ENCODE measurements at places on chromosomes 3 and 15.

GRCh38 chr3:43288366-43288765 is 2.0 kb downstream of the SNRK start:
- peak; percentile 72 for DNase-seq

DNA sequence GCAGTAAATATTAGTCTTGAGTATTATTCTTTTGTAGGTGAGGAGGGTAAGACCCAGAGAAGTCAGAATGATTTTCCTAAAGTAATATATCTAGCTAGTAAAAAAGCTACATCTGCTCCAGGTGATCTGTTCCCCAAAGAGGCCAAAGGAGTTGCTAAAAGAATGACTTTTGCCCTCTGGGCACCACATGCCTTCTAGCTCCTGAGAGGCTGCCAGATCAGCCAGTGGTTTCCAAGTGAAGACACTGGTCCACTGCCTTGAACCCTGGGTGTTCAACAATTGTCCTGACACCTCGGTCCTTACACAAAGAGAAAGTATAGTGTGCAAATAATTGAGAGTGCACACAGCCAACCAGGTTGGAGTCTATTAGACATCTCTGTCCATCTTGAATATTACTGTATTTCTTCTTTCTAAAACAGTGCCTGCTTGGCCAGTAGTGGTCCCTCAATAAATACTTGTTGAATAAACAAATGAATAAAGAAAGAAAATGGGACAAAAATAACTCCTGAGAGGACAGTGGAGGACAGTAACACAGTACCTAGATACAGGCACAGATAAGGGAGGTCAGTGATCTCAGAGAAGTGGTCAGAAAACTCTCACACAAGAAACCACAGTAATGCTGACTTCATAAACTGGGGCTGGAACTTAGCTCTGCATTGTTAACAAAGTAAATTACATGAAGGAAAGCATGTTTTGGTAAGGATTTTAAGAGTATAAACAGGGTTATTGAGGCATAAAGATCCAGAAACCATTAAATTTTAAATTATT is 56.6 kb upstream of the CSTA start:
- DNase-seq: no peak

- no peak for DNase-seq
These were observed 65.2 kb downstream of the SMAD6 start for GRCh38 chr15:66767240-66767659.

DNA sequence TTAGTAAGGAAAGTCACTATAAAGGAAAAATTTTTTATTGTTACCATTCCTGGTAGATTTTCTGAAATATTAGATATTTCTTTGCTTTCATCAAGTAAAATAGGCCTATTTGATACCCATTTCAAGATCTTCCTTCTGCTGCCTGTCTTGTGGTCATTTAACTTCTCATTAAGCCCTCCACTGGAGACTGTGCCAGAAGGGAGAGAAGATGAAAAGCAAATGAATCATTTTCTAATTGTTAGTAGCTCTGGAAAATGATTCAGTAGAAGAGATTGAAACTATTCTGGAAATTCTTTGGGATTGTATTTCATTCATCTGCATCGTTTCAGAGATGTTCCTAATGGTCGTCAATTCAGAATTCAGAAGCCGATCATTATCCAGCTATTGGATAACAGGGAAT is 3.2 kb downstream of the KCTD6 start:
- no peak for DNase-seq

DNA sequence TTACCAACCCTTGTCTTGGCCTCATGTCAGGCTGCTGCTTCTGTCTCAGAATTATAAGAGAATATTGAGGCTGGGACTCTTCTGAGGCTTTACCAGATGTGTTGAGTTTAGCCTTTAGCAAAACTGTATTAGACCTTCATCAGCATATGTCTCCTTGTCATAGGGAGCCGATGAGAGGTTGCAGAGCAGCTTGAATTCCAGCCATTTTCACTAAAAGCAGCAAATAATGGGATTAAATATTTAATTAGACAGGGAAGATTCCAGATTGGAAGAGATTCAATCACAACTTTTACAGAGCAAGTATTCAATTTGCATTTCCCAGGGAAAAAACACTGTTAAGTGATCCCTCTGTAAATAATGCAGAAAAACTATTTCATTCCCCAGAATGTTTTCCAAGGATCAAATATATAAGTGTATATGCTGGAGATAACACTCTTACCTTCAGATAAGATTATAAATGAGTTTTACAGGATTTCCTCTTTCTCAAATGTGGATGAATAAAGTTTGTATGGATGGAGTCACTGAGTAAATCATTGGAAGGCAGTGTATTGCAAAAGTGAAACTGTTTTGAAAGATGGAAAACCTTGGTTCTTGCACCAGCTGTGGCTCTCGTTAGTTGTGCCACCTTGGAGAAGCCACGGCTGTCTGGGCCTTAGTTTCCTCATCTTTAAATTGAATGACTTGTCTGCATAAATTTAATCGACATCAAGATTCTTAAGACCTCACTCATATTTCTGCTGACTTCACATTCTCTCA is 466.4 kb upstream of the SGO1 start:
- DNase-seq: peak; percentile 42

- DNase-seq: no peak
These were observed 305.3 kb downstream of the SATB1 start for GRCh38 chr3:18119866-18120265.
